ENCODE measurements at places on chromosomes 3 and 15. TPM values are rescaled to one million over a fixed set of nuclear protein-coding genes. Genes with fewer than 3 reads are reported as not detected.

- H3K36me3 ChIP-seq = no peaks in the 10 kb centered on the region
- H3K4me1 ChIP-seq = no peaks in the 10 kb centered on the region
- H3K27ac ChIP-seq = no peak overlapping the region
- peak; percentile 35 for DNase-seq
- H3K4me3 ChIP-seq = no peak overlapping the region
Measured at GRCh38 chr3:69948246-69948862, 51.2 kb upstream of the SAMMSON start.

DNA sequence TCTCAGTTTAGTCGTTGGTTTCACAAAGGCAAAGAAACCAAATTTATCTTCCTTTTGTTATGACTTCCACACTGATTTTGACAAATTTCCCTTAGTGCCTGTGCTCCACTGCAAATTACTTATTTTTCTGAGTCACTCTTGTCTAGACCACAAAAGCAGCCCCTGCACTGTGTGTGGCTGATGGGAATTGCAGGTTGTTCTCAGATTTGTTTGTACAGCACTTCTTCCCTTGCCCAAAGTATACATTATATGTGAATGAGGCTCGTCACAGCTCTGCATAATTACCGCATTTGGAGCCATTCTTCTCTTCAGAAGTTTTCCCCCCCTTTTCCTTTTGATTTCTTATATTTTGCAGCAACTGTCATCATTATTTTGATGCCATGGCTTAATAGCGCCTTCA, 354.2 kb upstream of the IL12A start:
- H3K36me3 ChIP-seq = no peaks in the 10 kb centered on the region
- H3K4me3 ChIP-seq = peak overlapping the region; percentile 36
- H3K4me1 ChIP-seq = peaks cover 74% of the 10 kb centered on the region
- H3K27me3 ChIP-seq = no peaks in the 10 kb centered on the region

- H3K27me3 ChIP-seq = no peaks in the 10 kb centered on the region
- no peak overlapping the region for H3K27ac ChIP-seq
- no peak for DNase-seq
- H3K36me3 ChIP-seq = no peaks in the 10 kb centered on the region
- H3K4me1 ChIP-seq = peaks cover 11% of the 10 kb centered on the region
Measured at GRCh38 chr3:194364652-194365434, 4.7 kb downstream of the LRRC15 start.

- H3K4me1 ChIP-seq = no peaks in the 10 kb centered on the region
- peaks cover 37% of the 10 kb centered on the region for H3K27me3 ChIP-seq
- peak within 1 kb of the TSS; percentile 17 for H3K4me3 ChIP-seq
- DNase-seq = peak; percentile 15
Measured at GRCh38 chr3:115623044-115623868, at the start of gene GAP43. Gene GAP43 (plus strand): TSS chr3:115623510. CDS start chr3:115623690, 180 bp downstream.

DNA sequence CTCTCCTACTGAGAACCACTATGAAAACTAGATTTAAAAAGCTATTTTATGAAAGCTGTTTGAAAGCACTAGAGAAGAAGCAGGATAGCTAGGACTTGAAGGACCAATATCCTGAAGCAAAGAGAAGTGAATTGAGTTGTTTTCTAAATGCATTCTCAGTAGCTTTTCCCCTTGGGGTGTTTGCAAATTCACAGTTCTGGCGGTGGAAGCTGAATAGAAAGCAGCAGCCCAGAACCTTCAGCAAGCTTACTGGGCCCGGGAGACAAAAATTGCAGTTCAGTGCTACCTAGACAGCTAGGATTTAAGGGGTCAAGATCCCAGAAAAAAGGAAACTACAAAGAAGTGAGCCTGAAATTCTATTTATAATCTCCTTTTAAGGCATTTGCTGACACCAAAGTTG, 31.3 kb upstream of the ANP32A start:
- no peaks in the 10 kb centered on the region for H3K4me1 ChIP-seq
- H3K27me3 ChIP-seq = peaks cover 48% of the 10 kb centered on the region
- no peak overlapping the region for H3K4me3 ChIP-seq
- no peak overlapping the region for H3K27ac ChIP-seq
- no peaks in the 10 kb centered on the region for H3K36me3 ChIP-seq

DNA sequence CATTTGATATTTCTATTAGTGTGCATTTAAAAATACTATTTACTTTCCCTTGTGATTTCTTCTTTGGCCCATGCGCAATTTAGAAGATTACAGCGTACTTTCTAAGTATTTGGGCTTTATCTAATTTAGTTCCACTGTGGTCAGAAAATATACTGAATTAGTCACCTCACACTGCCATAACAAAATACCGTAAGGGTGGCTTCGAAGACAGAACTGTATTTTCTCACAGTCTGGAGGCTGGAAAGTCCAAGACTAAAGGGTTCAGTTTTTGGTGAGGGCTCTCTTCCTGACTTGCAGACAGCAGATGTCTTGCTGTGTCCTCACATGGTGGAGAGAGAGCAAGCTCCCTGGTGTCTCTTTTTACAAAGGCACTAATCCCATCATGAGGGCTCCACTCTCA, 286.2 kb downstream of the ADAMTSL3 start:
- no peaks in the 10 kb centered on the region for H3K36me3 ChIP-seq
- H3K4me3 ChIP-seq = no peak overlapping the region
- H3K27me3 ChIP-seq = no peaks in the 10 kb centered on the region

DNA sequence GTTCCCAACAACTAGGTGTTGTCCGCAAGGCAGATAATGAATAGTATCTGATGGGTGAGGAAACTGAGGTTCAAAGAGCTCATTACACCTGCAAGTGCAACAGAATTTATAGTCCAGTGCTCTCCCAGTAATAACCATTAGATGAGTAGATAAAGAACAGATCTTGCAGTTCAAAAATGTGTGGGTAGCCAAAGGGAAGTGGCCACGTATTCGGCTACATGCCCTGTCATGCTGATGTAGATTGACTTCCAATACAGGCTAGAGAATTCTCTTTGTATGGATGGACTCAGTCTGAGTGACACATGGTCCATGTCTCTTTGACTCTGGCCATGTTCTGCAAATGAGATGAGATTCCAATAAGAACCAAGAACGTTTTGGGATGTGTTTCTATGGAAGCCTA, 187.9 kb upstream of the LPP start:
- no peak overlapping the region for H3K27ac ChIP-seq
- no peak overlapping the region for H3K4me3 ChIP-seq
- DNase-seq = no peak
- no peaks in the 10 kb centered on the region for H3K27me3 ChIP-seq
- H3K36me3 ChIP-seq = no peaks in the 10 kb centered on the region

GRCh38 chr3:27253831-27254230, 115.4 kb downstream of the NEK10 start:
- no peaks in the 10 kb centered on the region for H3K36me3 ChIP-seq
- peak; percentile 81 for DNase-seq
- no peaks in the 10 kb centered on the region for H3K27me3 ChIP-seq
- no peaks in the 10 kb centered on the region for H3K4me1 ChIP-seq
- no peak overlapping the region for H3K4me3 ChIP-seq

DNA sequence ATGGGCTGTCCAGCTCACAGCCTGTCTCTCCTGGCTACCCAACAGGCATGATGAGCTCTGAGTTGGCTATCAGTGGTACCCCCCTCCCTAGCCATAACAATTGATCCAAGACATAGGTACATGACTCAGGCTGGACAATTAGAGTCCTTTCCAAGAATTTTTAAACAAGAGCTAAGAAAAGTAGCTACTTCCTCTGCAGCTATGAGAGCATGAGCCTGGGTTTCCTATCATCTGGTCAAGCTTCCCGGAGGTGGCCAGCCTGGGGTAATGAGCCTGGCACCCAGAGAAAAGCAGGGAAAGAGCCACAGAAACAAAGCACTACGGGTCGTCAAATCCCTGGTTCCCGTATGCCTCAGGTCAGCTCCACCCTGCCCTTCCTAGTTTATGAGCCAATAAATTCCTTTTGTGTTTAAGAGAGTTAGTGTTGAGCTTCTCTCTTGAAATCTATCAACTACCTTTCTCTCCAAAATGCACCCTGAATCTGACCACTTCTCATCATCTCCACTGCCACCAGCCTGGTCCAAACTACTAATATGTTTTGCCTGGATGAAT, 2.3 kb upstream of the SLC51B start:
- peak; percentile 28 for DNase-seq
- H3K4me1 ChIP-seq = peaks cover 14% of the 10 kb centered on the region
- H3K27me3 ChIP-seq = no peaks in the 10 kb centered on the region
- no peaks in the 10 kb centered on the region for H3K36me3 ChIP-seq
- H3K4me3 ChIP-seq = no peak overlapping the region

DNA sequence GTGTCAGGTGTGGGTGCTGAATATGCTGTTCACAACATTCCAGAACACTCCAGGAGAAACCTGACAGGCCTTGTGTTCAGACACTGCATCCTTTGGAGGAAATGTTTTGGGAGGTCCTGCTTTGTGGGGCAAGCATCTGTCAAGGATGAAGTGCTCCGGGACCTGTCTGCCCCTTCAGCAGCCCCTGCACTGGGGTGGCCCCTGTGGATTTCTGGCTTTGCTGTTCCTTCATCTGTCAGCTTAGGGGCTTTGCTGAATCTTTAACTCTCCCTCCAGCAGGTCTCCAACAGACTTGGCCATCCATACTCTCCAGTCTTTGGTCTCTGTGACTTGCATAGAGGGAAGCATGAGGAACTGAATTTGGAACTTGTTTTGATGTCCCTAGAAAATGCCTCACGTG, 3.1 kb downstream of the PRR23E start:
- H3K36me3 ChIP-seq = no peaks in the 10 kb centered on the region
- no peaks in the 10 kb centered on the region for H3K4me1 ChIP-seq
- H3K27ac ChIP-seq = no peak overlapping the region
- peaks cover 14% of the 10 kb centered on the region for H3K27me3 ChIP-seq
- DNase-seq = no peak
- no peak overlapping the region for H3K4me3 ChIP-seq

DNA sequence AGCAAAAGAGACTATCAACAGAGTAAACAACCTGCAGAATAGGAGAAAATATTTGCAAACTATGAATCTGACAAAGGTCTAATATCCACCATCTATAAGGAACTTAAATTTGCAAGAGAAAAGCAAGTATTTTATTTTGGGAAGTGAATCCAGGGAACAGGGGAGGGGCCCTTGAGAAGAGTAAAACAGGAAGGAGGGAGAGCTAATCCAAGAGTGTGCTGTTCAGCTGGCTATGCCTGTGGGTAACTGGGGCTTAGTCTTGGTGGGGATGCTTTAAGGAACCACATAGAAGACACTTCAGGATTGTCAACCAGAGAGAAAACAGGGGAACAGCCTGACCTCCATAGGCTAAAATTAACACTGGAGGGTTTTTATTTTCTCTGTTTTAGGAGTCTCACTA, 3.9 kb upstream of the HHLA2 start:
- no peaks in the 10 kb centered on the region for H3K36me3 ChIP-seq
- DNase-seq = no peak
- H3K27ac ChIP-seq = no peak overlapping the region
- H3K4me1 ChIP-seq = peaks cover 11% of the 10 kb centered on the region

GRCh38 chr3:59510576-59510975, 460.8 kb upstream of the CFAP20DC start:
- H3K27ac ChIP-seq = no peak overlapping the region
- H3K4me3 ChIP-seq = no peak overlapping the region
- H3K4me1 ChIP-seq = 0 out of 2 replicates have a peak, but pooled peaks cover 5% of the 10 kb centered on the region
- peak; percentile 8 for DNase-seq
- H3K27me3 ChIP-seq = no peaks in the 10 kb centered on the region

DNA sequence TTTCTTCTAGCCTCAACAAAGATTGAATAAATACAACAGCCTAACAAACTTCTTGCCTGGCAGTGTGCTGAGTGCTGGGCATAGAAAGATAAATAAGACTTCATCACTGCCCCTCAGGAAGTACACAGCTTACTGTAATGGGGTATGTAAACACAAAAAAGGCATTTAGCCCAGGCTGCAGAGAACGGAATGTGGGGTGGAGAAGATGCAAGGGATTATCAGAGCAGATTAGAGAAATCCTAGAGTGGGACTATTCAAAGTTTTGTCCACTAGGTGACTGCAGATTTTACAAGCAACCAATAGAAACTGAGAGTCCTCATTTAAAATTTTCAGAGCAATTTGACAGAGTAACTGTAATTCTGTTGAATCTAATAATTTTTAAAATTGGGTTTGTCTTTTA, 35.4 kb upstream of the TSC22D2 start:
- H3K4me3 ChIP-seq = peak overlapping the region; percentile 63
- H3K27ac ChIP-seq = peak overlapping the region; percentile 84
- no peaks in the 10 kb centered on the region for H3K27me3 ChIP-seq
- peaks cover 49% of the 10 kb centered on the region for H3K4me1 ChIP-seq
- peak; percentile 86 for DNase-seq

FEZF2 gene
- total RNA-seq = not detected

ACOX2 gene
- 10.8 TPM for total RNA-seq

TRPM1 gene
- total RNA-seq = not detected

PSMD2 gene
- total RNA-seq = 1,057 TPM

GOLGA8N gene
- total RNA-seq = 1.4 TPM

CSTA gene
- total RNA-seq = not detected
